ENCODE measurements at places on chromosomes 2 and 18. TPM values are rescaled to one million over a fixed set of nuclear protein-coding genes. Genes with fewer than 3 reads are reported as not detected.

LHCGR gene
- not detected for polyA plus RNA-seq

KRTCAP3 gene
- polyA plus RNA-seq, result 29.5 TPM

GAREM1 gene
- 3.6 TPM for polyA plus RNA-seq

BIN1 gene
- 15.6 TPM for polyA plus RNA-seq

EVX2 gene
- 0.02 TPM for polyA plus RNA-seq

SERPINB13 gene
- not detected for polyA plus RNA-seq

NTSR2 gene
- polyA plus RNA-seq, result not detected

SKA1 gene
- 0.15 TPM for polyA plus RNA-seq

MEP1B gene
- not detected for polyA plus RNA-seq

TXNDC2 gene
- not detected for polyA plus RNA-seq

C1D gene
- 16.7 TPM for polyA plus RNA-seq

TMEM163 gene
- 25.2 TPM for polyA plus RNA-seq

SCN7A gene
- polyA plus RNA-seq, result 0.27 TPM

DSG1 gene
- 0.05 TPM for polyA plus RNA-seq

- no peak for DNase-seq
- no peaks in the 10 kb centered on the region for H3K27me3 ChIP-seq
- H3K4me3 ChIP-seq, result no peak overlapping the region
These were observed 41.5 kb downstream of the SUCLG1 start for GRCh38 chr2:84417453-84418145.

- no peak overlapping the region for H3K27ac ChIP-seq
- no peaks in the 10 kb centered on the region for H3K27me3 ChIP-seq
- peak overlapping the region; percentile 76 for H3K4me3 ChIP-seq
- peaks cover 16% of the 10 kb centered on the region for H3K4me1 ChIP-seq
- H3K36me3 ChIP-seq, result no peaks in the 10 kb centered on the region
- DNase-seq, result no peak
These were observed 1.4 kb downstream of the PPP4R1 start for GRCh38 chr18:9612977-9613376.

DNA sequence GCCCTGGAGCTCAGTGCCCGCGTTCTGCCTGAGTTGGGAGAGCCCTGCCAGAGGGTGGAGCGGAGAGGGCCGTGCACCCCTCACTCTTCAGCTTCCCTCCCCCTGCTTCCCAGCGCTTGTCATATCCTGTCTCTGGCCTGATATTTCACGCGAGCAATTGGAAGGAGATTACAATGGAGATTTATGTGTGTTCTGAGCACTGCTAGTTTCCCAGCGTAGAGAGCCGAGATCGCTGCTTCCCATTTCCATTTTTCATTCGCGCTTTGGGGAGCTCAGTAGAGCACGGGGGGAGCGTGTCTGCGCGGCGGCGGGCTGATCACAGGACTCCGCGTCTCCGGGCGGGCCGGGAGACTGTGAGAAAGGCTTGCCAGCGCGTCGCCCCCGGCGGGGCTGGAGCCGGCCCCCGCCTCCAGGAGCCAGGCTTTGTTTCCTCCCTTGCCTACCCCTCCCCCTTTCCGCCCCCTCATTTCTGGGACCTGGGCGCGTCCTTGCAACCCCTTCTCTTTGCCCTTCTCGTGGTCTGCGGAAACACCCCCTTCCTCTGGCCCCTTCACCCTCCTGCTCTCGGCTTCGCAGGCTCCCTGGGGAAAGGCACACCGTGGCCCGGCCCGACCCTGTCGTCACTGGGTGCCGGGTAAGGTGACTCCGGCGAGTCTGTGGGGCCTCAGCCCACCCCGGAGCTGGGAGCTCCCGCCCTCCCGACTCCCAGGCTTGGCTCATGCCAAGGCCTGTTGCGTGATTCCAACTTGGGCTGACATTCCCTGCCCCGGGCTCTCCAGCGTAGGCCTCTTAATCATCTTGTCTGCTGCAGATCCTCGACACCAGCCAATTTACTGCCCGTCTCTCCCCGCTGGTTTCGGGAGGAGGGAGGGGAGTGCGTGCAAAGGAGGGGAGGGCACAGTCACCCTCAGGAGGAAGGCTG is 5.8 kb downstream of the DLX2 start:
- no peak for DNase-seq
- H3K36me3 ChIP-seq, result no peaks in the 10 kb centered on the region
- peak overlapping the region; percentile 28 for H3K4me3 ChIP-seq
- H3K27ac ChIP-seq, result no peak overlapping the region
- peaks cover 14% of the 10 kb centered on the region for H3K27me3 ChIP-seq

DNA sequence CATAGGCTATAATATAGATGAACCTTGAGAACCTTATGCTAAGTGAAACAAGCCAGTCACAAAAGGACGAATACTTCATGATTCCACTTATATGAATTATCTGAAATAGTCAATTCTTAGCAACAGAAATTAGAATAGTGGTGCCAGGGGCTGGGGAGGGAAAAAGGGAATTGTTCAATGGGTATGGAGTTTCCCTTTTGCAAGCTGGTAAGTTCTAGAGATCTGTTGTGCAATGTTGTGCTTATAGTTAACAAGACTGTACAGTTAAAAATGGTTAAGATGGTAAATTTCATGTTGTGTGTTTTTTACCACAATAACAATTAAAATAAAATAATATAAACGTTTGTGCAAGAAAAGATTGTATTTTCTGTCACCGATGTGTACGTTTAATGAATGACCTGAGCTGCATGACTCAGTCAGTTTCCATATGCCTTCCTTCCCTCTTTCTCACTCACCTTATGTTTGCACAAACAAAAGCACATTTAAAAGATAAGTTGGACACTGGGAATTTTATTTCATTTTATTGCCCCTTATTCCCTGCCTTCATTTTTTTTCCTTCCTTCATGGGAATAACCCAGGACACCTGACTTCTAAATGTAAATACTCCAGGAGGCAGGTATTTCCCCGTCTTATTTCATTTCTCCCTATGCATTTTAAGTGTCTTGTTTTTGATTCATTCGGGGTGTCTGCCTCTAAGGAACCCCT is 143.7 kb upstream of the TTC39C start:
- no peak overlapping the region for H3K27ac ChIP-seq
- DNase-seq, result no peak
- H3K27me3 ChIP-seq, result no peaks in the 10 kb centered on the region
- no peak overlapping the region for H3K4me3 ChIP-seq

DNA sequence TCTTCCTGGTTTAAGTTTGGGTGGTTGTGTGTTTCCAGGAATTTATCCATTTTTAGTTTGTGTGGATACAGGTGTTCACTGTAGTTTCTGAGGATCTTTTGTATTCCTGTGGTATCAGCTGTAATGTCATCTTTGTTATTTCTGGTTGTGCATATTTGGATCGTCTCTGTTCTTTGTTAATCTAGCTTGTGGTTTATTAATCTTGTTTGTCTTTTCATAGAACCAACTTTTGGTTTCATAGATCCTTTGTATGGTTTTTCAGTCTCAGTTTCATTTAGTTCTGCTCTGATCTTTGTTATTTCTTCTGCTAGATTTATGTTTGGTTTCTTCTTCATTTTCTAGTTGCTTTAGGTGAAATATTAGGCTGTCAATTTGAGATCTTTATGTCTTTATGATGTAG is 202.4 kb upstream of the ZSWIM2 start:
- no peaks in the 10 kb centered on the region for H3K4me1 ChIP-seq
- H3K36me3 ChIP-seq, result no peaks in the 10 kb centered on the region
- no peaks in the 10 kb centered on the region for H3K27me3 ChIP-seq
- H3K27ac ChIP-seq, result no peak overlapping the region
- DNase-seq, result no peak

DNA sequence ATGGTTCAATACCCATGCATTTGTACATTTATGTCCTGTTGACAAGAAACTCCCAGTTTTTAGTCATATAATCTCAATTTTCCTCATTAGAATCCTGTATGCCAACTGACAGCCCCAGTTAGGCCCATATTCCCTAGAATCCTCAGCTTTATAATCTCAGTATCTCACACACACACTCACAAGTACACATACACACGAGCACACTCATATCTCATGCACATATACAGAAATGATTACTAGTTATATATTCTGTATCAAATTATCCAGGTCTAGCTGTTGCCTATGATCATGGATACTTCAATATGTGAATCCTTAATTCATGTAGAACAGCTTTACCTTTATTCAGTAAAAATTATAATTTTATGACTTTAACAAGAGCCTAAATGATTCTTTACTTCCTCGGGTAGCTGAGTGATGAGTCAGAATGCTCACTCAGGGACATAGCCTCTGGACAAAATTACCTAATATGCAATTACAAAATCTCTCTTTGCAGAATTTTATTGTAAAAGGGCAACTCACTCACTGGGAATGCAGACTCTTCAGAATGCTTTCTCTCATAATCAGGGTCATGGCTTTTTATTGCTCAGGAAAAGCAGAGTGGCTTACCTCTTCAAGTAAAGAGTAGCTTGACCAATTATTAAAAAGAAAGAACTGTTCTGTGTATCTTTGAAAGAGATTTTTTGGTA is 193.6 kb upstream of the PIK3C3 start:
- no peak for DNase-seq
- no peak overlapping the region for H3K27ac ChIP-seq
- H3K4me1 ChIP-seq, result no peaks in the 10 kb centered on the region
- no peaks in the 10 kb centered on the region for H3K27me3 ChIP-seq
- no peak overlapping the region for H3K4me3 ChIP-seq

- no peaks in the 10 kb centered on the region for H3K36me3 ChIP-seq
- peak overlapping the region; percentile 41 for H3K4me3 ChIP-seq
- DNase-seq, result no peak
- H3K4me1 ChIP-seq, result no peaks in the 10 kb centered on the region
- H3K27me3 ChIP-seq, result peaks cover 21% of the 10 kb centered on the region
- no peak overlapping the region for H3K27ac ChIP-seq
These were observed 34.2 kb downstream of the CHRNA1 start for GRCh38 chr2:174729797-174730697.

DNA sequence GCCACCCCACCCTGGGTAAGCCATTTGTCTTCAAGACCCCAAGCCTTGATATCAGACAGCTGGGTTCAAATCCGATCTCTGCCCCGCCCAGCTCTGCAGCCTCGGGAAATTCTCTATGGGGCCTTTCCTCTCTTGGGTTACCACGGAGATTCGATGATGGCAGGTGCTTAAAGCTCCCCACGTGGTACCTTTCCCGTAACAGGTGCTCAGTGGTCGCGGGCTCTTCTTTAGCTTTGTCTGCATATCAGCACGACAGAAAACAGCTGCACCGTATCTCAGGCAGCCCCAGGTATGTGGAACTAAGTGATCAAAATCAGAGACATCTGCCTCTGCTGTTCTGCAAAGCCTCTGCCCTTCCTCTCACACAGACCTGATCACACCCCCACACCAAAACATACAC is 37.4 kb downstream of the TTC32 start:
- no peaks in the 10 kb centered on the region for H3K27me3 ChIP-seq
- H3K4me3 ChIP-seq, result no peak overlapping the region
- H3K36me3 ChIP-seq, result no peaks in the 10 kb centered on the region
- no peak overlapping the region for H3K27ac ChIP-seq
- H3K4me1 ChIP-seq, result no peaks in the 10 kb centered on the region

DNA sequence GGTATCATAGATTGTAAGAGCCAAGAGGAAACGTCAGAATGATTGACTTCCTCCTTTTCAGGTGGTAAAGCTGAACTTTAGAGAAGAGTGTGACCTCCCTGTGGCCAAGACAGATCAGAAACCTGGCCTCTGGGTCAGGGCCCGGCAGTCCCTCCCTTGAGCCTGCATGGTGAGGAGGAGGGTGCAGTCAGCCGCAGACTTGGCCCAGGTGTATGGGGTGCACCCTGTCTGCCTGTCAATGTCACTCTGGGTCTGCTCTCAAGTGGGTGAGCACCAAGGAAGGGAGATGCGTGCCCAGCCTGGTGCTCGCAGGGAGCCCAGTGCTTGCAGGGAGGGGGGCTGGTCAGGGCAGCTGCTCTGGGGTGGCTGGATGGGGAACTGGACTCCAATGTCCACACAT is 134.4 kb upstream of the SNTG2 start:
- H3K4me3 ChIP-seq, result no peak overlapping the region
- no peaks in the 10 kb centered on the region for H3K36me3 ChIP-seq

GRCh38 chr2:240226672-240227537 is 86.4 kb upstream of the OTOS start:
- DNase-seq, result peak; percentile 11
- H3K36me3 ChIP-seq, result no peaks in the 10 kb centered on the region
- H3K4me3 ChIP-seq, result no peak overlapping the region
- H3K27me3 ChIP-seq, result no peaks in the 10 kb centered on the region
- H3K27ac ChIP-seq, result no peak overlapping the region
- H3K4me1 ChIP-seq, result no peaks in the 10 kb centered on the region

- H3K36me3 ChIP-seq, result no peaks in the 10 kb centered on the region
- H3K4me3 ChIP-seq, result no peak overlapping the region
- H3K4me1 ChIP-seq, result no peaks in the 10 kb centered on the region
- DNase-seq, result peak; percentile 59
- H3K27ac ChIP-seq, result no peak overlapping the region
- H3K27me3 ChIP-seq, result no peaks in the 10 kb centered on the region
These were observed 8.8 kb downstream of the RTP5 start for GRCh38 chr2:241877989-241878970.

DNA sequence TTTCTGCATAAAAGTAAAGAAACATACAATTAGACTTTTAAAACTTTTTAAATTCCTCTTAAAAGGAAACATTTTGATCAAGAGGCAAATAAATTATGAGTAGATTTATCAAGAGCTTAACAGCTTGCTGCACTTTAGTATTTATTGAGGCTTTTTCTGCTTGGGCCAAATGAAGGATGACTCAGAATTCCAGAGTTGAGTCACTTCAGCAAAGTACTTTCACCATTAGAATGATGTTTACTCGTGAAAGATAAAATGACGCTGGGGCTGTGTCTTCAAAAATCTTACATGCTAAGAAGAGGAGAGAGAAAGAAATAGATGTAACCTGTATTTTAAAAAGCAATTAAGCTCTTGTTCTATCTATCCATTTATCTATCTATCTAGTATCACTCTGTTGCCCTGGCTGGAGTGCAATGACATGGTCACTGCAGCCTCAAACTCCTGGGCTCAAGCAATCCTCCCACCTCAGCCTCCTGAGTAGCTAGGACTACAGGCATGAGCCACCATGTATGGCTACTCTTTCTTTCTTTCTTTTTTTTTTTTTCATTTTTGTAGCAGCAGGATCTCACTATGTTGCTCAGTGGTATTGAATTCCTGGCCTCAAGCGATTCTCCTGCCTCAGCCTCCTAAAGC is 75.3 kb upstream of the RIOK3 start:
- H3K4me1 ChIP-seq, result no peaks in the 10 kb centered on the region
- no peak overlapping the region for H3K27ac ChIP-seq
- no peaks in the 10 kb centered on the region for H3K27me3 ChIP-seq
- no peak for DNase-seq

DNA sequence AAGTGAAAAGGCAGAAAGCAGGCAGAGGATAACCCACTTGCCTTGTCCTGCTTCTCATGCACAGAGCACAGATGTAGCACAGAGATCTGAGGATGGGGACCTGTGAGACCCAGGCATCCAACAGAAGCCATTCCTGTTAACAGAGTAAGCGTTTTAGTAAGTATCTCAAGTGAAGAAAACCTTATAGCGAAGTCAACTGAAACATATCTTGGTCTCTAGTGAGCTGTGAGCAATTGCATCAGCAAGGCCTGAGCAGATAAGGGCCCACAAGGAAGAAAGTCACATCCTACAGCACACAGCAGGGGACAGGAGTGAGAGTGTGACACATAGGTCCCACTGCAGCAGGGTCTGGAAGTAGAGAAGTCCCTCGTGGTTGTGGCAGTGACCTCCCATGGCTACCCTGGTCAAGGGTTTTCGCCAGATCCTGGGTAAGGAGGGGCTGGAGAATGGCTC is 248.7 kb upstream of the TNP1 start:
- H3K36me3 ChIP-seq, result no peaks in the 10 kb centered on the region
- DNase-seq, result no peak
- H3K4me3 ChIP-seq, result no peak overlapping the region
- no peaks in the 10 kb centered on the region for H3K27me3 ChIP-seq

- no peak overlapping the region for H3K4me3 ChIP-seq
- no peaks in the 10 kb centered on the region for H3K36me3 ChIP-seq
- H3K27me3 ChIP-seq, result no peaks in the 10 kb centered on the region
- DNase-seq, result no peak
These were observed 264.7 kb downstream of the PAX3 start for GRCh38 chr2:222034058-222034457.
